ENCODE measurements at places on chromosomes 6 and 20.
A peak's percentile ranks its signal among the peaks of the same experiment; 100 is the strongest.

- peak; percentile 70 for DNase-seq
Measured at GRCh38 chr6:1554476-1555310, 55.0 kb upstream of the FOXC1 start.

DNA sequence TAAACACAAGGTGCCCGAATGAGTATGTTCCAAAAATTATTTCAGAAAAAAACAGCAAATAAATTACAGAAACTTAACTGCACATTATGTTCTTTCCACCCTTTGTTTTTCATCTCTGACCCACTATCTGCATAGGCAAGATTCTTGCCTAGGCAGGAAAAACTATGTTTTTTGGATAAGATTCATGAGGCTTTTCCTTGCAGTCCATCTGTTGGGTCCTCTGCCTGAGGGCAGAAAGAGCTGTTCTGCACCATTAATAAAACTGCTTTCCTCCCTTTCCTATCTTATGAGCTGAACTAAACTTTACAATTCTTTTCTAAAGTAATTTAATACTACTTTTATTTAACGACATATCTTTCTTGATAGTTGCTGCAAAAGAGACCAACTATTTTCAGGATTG lies 21.1 kb downstream of the ENPP1 start:
- DNase-seq = no peak

- DNase-seq = no peak
Measured at GRCh38 chr6:29726001-29726400, 2.8 kb downstream of the HLA-F start.

DNA sequence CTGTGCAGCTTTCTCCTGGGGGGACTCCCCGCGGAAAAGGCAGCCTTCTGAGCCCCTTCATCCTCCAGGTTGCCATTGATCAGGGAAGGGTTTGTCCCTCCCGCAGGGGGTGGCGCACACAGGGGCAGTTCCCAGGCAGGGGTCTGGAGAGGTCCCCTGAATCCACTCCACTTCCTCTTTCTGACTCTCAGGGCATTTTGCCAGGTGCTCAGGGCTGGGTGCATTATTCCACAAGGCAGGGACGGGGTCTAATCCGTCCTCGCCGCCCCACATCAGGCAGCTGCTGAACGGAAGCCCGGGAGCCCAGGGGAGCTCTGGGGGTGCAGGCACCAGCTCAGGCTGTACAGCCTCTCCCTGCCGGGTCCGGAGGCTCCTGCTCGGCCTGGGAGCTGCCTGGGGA lies 180.9 kb downstream of the TTLL2 start:
- no peak for DNase-seq

DNA sequence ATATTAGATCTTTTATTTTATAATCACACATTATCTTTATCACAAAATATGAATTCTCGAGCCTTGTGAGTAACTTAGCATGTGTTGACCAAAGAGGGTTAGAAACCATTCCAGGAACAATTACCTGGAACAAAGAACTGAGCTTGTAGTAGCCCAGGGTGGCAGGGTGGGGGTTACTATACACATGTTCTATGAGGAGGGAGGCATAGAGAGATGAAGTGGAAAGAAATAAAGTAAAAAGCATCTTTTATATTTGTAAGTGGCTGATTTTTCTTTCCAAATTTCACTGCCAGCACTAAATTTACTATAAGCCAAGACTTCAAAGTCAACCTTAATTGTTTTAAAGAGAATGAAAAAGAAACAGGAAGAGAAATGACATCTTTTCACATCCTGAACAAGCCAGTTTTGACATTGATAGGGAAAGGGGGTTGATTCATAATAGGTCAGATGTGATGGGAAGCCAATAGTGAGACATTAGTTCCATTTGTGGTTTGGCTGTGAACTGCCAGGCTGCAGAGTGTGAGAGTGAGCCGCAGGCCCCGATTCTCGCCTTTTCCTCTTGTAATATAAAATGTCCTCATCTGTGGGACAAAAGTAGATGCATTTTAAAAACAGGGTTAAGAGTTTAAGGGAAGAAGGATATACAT lies 52.7 kb upstream of the MYB start:
- peak; percentile 73 for DNase-seq

- no peak for DNase-seq
Measured at GRCh38 chr20:19659448-19659847, 98.6 kb upstream of the RIN2 start.

DNA sequence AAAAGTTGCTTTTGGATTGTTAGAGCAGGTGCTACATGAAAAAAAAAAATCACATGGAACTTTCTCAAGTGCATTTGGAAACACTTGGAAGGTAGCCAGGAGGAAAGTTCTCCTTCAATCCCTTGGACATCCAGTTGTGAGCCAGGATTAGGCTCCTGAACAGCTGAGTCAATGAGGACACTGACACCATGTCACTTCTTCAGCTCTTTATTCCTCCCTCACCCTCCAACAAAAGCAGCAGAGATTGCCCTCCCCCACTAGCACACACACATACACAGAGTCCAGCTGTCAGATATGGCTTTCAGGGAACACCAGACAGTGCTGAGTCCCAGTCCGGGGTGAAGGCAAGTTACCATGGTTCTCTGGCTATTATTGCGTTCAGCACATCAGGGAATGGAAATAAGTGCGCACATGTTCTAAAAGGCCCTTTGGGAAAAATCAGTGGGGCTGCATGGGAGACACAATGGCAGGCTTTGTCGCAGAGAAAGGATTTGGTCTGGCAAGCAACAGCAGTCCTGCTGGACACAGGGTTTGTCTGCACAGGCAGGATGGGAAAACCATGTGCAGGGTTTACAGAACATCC lies 124.7 kb upstream of the MARCKS start:
- no peak for DNase-seq

GRCh38 chr6:28215425-28215824 lies 9.7 kb upstream of the ZSCAN9 start:
- no peak for DNase-seq

GRCh38 chr20:50335866-50336265 lies 145.2 kb downstream of the CEBPB start:
- no peak for DNase-seq

- peak; percentile 29 for DNase-seq
Measured at GRCh38 chr6:14396826-14397517, 279.4 kb downstream of the CD83 start.

GRCh38 chr6:124812067-124812466 lies 150.2 kb upstream of the RNF217 start:
- DNase-seq = no peak

DNA sequence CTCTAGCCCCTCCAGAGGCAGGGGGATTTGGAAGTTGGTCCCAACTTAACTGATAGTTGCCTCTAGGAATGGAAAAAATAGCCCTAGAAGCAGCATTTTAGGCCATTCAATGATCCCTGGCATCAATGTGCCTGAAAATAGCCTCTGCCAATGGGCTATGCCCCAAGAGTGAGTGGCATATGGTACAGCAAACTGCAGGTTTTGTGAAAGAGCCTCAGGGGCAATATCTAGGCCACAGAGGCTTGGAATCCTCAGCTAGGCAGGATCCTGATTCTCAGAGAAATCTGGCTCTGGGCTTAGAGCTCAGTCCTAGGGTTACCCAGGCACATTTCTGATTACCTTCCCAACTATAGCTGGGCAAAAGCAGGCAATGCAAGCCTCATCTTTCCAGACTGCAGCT lies 104.4 kb upstream of the MOCS1 start:
- DNase-seq = no peak

GRCh38 chr6:84350397-84350796 lies 123.0 kb upstream of the CEP162 start:
- DNase-seq = no peak

DNA sequence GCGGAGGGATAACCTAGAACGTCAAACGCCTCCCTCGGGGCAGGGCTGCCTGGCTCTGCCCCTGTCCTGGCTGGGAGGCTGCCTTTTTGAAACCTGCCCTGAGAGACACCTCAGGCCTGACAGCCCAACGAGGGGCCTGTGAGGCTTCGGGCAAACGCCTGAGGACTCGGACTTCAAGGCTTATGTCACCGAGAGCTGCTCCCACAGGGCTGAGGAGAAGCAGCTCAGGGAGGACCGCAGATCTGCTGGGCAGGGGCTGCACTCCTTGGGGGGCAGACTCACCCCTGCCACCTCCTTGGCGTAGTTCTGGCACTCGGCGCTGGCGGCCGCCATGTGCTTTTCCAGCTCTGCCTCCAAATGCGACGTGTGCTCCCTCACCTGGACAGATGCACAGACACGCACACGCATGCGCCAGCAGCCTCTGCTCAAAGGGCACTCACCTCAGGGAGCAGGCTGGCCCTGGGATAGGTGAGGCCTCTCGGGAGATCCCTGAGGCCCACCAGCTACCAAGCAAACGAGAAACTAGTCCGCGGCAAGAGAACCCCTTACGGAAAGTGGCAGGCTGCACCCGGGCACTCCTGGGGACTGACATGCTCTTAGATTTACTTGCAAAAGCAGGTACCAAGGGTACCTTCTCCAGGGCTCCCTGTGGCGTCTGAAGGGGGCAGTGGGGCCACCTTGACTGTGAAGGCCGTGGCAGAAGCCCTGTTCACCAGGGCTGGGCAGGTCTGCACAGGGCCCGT lies 49.6 kb downstream of the DSTN start:
- DNase-seq = no peak

- no peak for DNase-seq
Measured at GRCh38 chr20:24778585-24779031, 170.5 kb upstream of the CST7 start.

- no peak for DNase-seq
Measured at GRCh38 chr6:16236631-16237199, 1.7 kb upstream of the GMPR start.

GRCh38 chr6:128112494-128112893 lies 211.6 kb upstream of the THEMIS start:
- DNase-seq = no peak

DNA sequence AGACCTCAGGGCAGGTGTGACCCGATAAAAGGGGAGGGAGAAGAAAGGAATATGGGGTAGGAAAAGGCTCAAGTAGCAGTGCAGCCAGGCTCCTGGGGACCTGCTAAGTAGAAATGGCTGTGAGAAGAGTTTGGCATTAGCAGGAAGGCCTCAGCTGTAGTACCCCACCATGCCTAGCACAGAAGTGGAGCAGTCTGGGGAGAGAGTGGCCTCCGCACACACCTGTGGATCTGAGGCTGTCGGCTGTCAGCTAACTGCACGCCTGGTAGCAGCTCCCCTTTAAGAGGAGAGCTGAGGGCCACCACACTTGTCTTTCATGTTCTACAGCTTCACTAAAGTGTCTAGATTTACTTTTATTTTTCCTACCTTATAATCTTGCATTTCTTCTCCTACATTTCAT lies 24.6 kb downstream of the PDE7B start:
- DNase-seq = no peak

DNA sequence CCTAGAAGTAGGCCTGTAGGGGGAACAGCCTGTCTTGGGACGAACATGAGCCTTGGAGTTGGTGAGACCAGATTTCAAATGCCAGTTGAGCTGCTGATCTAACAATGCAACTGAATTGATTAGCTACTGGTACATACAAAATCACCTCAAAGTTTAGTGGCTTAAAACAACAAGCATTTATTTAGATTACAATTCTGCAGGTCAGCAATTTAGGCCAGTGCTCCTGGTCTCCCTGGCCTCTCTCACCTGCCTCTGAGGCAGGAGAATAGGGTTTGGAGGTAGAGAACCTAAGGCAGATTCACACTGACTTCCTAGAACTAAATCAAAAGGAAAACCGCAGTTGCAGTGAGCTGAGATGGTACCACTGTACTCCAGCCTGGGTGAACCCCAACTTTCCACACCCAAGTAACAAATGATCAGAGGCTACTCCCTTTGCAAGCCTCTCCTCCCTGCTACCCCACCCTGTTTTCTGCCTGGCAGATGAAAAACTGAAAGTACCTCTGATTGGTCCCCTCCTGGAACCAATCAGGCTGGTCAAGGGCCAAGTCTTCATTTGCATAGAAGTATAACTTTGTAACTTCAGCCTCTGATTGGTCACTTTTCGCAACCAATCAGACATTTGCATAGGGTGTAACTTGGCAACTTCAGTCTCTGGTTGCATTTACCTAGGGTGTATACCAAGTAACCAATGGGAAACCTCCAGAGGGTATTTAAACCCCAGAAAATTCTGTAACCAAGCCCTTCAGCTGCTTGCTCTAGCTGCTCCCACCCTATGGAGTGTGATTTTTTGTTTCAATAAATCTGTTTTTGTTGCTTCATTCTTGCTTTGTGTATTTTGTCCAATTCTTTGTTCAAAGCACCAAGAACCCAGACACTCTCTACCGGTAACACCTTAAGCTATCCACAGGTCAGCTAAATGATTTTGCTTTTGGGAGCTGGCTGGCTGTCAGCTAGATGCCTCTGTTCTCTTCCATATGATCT lies 8.1 kb upstream of the UBR2 start:
- no peak for DNase-seq

DNA sequence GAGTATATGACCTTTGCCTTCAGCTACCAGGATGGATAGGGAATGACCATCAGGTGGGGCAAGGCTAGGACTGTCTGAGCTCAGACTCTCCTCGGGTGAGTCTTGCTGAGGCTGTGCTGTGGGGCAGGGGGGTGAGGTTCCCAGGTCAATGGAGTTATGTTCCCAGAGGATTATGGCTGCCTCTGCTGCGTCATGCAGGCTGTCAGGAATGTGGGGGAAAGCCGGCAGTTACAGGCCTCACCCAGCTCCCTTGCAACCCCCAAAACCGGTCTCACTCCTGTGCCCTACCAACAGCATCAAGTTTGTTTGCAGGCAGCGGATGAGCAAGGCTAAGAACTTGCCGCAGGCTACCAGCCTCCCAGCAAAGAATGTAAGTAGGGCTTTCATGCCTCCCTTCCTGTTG lies 93.5 kb downstream of the ESR1 start:
- no peak for DNase-seq

DNA sequence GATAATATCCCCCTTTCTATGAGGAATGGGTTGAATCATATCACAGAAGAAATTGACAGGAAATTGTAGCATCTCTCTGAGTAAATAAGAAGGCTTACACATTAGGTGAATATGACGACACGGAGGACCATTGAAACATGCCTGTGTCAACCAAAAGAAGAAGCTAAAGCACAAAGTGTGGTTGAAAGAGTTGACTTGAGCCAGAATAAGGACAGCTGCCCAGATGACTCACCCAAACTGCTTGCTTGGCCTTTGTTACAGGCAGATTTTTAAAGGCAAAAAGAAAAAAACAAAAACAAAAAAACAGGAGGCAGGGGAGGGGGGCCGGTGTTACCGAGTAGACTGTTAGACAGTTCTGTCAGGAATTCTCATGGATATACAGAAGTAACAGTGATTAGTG lies 129.8 kb upstream of the EDN1 start:
- no peak for DNase-seq

DNA sequence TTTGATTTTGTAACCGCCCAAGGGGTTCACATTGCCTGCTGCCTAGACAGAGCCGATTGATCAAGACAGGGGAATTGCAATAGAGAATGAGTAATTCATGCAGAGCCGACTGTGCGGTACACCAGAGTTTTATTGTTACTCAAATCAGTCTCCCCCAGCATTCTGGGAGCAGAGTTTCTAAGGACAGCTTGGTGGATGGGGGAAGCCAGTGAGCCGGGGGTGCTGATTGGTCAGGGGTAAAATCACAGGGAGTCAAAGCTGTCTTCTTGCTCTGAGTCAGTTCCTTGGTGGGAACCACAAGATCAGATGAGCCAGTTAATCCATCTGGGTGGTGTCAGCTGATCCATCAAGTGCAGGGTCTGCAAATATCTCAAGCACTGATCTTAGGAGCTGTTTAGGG lies 60.0 kb upstream of the EZR start:
- DNase-seq = peak; percentile 83

Data from stimulated activated CD4-positive, alpha-beta T cell treated with anti-CD3 and anti-CD28 coated beads, Interleukin-1b, Interleukin-23, amount 100 ng/mL, for 48 hours (primary cell).